ENCODE measurements at places on chromosomes 12 and 14.

DNA sequence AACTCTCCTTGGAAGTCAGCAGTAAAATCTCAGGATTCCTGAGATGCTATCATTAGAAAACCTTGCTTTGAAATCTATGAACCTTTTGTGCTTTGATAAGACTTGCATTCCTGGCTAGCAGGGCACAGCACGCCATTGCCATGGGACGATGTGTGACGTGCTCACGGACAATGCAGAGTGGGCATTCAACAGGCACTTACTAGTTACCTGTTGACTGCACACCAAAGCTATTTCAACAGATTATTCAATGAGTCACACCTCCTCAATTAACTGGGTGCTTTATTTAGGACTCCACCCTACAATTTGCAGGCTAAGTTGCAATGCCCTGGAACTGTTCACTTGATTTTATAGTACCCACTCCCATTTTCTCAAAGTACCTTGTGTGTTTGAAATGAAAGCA lies 11.3 kb downstream of the NOS1 start:
- DNase-seq: no peak

DNA sequence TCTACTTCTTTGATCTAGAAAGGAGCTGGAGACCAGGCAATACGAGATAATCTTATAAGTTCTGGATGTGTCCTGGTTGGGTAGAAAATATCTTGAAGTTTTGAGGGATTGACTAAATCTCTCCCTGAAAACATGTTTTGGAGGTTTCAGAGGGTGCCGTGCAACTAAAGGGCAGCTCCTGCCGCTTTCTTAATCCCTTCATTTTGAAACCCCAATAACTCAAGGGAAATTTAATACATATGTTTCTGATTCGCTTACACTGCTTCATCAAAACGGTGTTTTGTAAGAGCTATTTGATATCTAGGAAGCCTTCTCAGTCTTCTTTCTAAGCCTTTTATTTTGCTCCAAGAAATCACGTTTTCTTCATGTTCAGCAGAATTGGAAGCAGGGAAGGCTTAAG lies 129.0 kb downstream of the ASCL1 start:
- DNase-seq: no peak

GRCh38 chr12:101527682-101528081 lies 52.5 kb downstream of the SPIC start:
- DNase-seq: no peak

GRCh38 chr14:65224799-65225198 lies 122.5 kb upstream of the MAX start:
- DNase-seq: no peak

GRCh38 chr14:74647061-74647677 lies 35.1 kb upstream of the LTBP2 start:
- DNase-seq: peak; percentile 32
